ENCODE measurements at places on chromosomes 2 and 18. TPM values are rescaled to one million over a fixed set of nuclear protein-coding genes. Genes with fewer than 3 reads are reported as not detected.

GRCh38 chr18:13543144-13543543 is 183.2 kb downstream of the FAM210A start:
- no peak for ATAC-seq

GRCh38 chr2:159875083-159875482 is 77.1 kb upstream of the CD302 start:
- ATAC-seq: no peak

The KCNJ3 gene
- 0.43 TPM for total RNA-seq

GRCh38 chr18:64202863-64203262 is 54.0 kb upstream of the LINC00305 start:
- ATAC-seq: no peak

GRCh38 chr2:216425008-216425787 is 12.9 kb downstream of the SMARCAL1 start:
- no peak for ATAC-seq

The SNED1 gene
- 0.96 TPM for total RNA-seq

The GPAT2 gene
- total RNA-seq: 0.55 TPM

GRCh38 chr2:113068706-113069485 is 1.1 kb downstream of the IL1F10 start:
- no peak for ATAC-seq

The POTEE gene
- total RNA-seq: 0.31 TPM

GRCh38 chr2:176139661-176140512 is 10.4 kb downstream of the HOXD8 start:
- ATAC-seq: peak; percentile 1

DNA sequence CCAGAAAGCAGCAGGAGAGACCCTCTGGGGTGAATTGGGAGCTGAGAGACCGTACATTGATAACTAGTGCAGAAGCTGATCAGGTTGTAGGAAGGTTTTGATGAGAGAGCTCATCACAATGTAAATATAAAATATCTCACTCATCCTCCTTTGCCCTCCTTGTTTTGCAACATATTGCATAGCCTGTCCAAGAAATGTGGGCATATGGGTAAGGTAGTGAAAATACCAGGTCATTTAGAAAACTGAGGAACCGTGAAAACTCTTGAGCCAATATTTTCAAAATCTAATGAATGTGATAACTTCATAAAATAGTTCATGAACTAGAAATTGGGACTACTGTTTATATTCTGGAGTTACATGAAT is 31.4 kb downstream of the C18orf54 start:
- no peak for ATAC-seq

The TEX44 gene
- not detected for total RNA-seq

The OTOF gene
- 0.09 TPM for total RNA-seq

DNA sequence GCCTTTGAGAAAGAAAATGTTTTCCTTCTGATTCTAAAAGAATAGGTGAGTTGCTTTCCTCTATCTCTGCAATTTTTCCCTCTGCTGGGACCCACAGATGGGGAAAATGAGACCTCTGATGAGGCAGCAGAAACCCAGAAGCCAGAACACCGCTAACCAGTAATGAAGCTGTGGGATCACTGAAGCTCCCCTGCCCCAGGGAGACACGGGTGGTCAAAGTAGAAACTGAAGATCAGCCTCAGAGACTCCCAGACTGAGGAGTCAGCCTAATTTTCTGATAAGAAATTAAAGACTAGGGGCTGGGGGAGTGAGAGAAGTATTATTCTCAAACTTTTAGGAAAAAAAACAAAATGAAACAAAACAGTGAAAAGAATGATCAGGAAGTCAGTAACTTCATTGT is 30.1 kb downstream of the CD8B start:
- ATAC-seq: no peak

The LYPD6 gene
- total RNA-seq: 2.6 TPM

GRCh38 chr2:54561010-54561409 is 104.9 kb downstream of the SPTBN1 start:
- no peak for ATAC-seq

DNA sequence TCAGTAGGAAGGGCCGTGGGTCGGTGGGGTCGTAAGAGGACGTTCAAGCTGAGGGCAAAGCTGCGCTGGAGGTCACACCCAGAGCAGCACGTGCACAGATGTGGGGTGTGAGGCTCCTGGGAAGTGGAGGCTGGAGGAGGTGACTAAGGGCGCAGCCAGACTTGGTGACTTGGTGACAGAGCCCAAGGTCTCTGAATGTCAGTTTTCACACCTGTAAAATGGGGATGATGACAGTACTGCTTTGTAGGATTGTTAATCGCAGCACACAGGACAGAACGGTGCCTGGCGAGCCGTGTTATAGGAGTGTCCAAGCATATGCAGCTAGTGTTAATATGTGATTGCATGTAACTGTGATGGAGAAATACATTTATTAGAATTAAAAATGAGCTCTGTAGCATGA is 40.8 kb downstream of the NTSR2 start:
- ATAC-seq: no peak

The AGXT gene
- total RNA-seq: 0.26 TPM

- no peak for ATAC-seq
Measured at GRCh38 chr2:143717053-143717452, 587.8 kb downstream of the ARHGAP15 start.

The CXCR2 gene
- 0.25 TPM for total RNA-seq

The C1GALT1C1L gene
- total RNA-seq: 0.26 TPM

- no peak for ATAC-seq
Measured at GRCh38 chr2:239355724-239356123, 45.1 kb downstream of the HDAC4 start.

DNA sequence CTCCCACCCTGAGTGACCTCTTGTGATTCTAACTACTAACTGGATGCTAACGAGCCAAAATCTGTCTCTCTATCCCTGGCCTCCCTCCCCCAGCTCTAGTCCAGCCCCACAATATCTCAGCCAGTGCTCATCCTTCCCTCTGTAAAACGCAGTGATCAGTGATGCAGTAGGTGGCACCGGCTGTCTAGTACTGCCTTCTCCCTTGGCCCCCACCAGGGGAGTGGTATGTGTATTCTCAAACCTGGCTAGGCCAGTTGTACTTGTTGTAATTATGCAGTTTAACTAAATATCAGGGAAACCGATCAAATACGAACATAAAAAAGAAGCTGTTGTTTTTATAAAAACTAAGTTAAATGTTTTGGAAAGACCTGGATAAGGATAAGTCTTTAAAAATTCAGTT is 113.2 kb upstream of the ALPP start:
- ATAC-seq: no peak

- ATAC-seq: no peak
Measured at GRCh38 chr2:231920795-231921194, 5.4 kb downstream of the NPPC start.

GRCh38 chr2:122003196-122003940 is 247.9 kb downstream of the TSN start:
- no peak for ATAC-seq

DNA sequence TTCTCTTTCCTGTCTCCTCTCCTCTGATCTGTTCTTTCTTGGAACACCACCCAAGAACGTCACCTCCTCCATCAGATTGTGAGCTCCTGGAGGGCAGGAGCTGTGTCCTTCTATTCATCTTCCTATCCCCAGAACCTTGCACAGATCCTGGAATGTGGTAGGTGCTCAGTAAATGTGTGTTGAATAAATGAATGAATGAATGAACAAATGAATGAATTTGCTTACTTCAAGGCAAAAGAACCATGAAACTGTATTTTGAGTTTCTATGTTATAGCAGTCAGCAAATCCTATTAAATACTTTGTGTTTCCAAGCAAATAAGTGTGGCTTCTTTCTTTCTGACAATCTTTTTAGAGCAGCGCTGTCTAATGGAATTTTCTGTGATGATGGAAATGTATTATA is 14.8 kb downstream of the FABP1 start:
- no peak for ATAC-seq

Data from motor neuron (in vitro differentiated cells).